ENCODE measurements at places on chromosomes 6 and 20. TPM values are rescaled to one million over a fixed set of nuclear protein-coding genes. Genes with fewer than 3 reads are reported as not detected.

DNA sequence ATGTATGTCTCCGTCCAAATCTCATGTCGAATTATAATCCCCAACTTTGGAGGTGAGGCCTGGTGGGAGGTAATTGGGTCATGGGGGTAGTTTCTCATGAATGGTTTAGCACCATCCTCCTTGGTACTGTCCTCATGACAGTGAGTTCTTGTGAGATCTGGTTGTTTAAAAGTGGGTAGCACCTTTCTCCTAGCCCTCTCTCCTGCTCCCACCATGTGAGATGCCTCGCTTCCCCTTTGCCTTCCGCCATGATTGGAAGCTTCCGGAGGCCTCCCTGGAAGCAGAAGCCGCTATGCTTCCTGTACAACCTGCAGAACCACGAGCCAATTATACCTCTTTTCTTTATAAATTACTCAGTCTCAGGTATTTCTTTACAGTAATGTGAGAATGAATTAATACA lies 123.1 kb downstream of the FYN start:
- no peak for DNase-seq

DNA sequence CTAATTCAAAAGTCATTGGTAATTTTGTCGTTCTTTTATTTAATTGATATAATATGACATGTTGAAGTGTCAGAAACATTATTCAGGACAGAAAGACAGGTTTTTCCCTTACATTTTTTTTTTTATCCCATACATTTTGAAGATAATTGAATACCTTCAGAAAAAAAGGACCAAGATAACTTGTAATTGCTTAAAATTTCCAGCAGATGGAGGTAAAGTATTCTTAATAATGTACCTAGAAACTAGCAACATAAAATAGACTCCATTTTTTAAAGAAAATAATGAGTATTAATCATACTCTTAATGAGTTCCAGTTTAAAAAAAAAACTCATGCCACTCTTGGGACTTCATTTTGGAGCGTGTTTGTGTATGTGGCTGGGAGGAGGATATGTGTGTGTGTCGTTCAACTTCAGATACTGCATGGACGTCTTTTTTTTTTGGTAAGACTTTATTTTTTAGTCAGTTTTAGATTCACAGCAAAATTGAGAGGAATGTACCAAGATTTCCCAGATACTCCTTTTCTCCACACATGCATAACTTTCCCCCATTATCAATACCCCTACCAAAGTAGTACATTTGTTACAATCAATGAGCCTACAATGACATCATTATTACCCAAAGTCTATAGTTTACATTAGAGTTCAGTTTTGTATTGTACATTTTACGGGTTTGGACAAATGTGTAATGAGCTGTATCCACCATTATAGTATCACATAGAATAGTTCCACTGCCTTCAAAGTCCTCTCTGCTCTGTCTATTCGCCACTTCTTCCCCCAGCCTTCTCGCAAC lies 79.4 kb downstream of the ROS1 start:
- DNase-seq, result peak; percentile 13

SIRPB2 gene
- not detected for polyA plus RNA-seq

DNA sequence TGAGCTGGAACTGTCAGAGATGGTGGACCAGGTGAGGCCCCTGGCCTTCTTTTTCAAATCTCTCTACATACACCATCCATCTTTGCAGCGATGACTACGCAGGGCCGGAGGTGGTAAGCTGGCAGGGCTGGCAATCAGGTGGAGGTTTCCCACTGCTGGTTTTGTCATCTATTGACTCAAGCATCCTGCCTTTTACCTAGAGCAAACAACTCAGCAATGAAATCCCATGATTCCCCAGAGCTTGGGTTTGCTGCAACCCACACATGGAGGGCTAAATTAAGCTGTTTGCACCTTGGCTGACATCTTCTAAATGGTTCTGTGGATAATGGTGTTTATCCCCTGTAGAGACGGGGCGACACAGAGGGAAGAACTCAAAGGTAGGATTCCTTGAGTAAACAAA lies 170.2 kb downstream of the SCP2D1 start:
- no peak for DNase-seq

GRCh38 chr20:12660918-12661317 lies 347.9 kb upstream of the SPTLC3 start:
- no peak for DNase-seq

DNA sequence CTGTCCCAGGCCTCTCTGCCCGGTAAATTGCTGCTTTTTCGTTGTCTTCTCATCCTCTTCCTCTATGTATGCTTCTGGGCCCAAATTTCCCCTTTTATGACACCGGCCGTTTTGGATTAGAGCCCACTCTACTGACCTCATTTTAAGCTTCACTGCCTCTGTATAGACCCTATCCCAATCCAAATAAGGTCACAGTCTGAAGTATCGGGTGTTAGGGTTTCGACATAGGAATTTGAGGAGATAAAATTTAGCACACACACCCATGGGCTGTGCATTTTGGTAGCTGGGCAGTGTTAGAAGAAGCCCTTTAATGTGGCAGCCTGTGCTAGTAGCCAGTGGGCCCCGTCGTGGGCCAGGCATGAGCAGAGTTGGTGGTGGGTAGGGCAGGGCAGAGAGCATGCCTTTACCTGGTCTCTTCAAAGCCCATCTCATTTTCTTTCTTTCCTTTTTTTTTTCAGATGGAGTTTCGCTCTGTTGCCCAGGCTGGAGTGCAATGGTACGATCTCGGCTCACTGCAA lies 27.9 kb upstream of the EZR start:
- DNase-seq, result no peak

DNA sequence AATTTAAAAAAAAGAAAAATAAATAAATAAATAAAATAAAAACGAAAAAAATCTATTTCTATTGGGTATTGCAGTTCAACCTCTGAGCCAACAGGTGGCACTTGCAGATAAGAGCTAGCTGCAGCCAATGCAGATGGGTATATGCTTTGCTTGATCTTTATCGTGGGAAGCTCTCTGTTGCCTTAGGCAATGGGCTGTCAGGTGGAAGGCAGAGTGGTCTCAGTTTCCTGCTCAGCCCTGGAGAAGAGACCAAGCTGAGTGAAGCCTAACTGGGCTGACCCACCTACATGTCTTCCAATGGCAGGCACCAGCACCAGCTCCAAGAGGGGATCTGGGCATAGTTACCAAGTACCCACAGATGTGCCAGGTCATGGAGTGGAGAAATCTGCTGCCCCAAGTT lies 95.0 kb downstream of the AK9 start:
- no peak for DNase-seq

- no peak for DNase-seq
Measured at GRCh38 chr20:43831481-43832065, 83.1 kb upstream of the TOX2 start.

ZNF335 gene
- polyA plus RNA-seq, result 13.2 TPM

DNA sequence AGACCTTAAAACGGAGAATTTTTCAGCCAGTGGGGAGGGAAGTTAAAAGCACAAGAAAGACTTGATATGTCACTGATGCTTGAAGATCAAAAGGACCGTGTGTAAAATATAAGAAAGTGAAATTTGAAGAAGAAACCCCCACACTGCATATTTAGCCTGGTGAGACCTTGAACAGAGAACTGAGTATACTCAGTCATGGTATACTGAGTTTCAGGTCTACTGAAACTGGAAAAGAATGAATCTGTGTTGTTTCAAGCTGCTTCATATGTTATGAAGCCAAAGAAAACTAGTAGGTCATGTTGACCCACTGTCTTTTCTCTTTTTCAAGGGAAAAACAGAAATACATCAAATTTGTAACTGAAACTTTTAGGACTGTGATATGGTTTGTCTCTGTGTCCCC lies 443.8 kb upstream of the GJE1 start:
- DNase-seq, result no peak

- no peak for DNase-seq
Measured at GRCh38 chr6:44224029-44224964, 902 bp downstream of the SLC29A1 start.

GRCh38 chr6:124866040-124866439 lies 96.2 kb upstream of the RNF217 start:
- no peak for DNase-seq

MTFR2 gene
- 44.6 TPM for polyA plus RNA-seq

OR2J3 gene
- polyA plus RNA-seq, result not detected
